ENCODE measurements at places on chromosomes 4 and X.

DNA sequence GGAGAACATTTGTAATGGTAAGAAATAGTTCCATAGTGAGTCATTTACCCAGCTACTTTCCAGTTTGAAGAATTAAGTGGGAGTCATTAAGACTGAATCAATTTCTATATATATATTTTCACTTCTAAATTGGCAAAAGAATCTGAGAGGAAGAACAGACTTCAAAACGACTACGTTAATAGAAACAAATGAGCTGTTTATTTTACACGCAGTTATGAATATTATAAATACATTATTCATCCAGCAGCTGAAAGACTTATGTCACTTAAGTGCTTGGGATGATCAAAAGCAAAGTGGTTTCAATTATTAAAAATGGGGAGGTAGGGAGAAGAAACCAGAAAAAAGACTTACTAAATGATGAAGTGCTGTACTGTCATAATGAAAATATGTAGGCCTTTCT lies 260.5 kb upstream of the DDX53 start:
- no peak for DNase-seq

GRCh38 chr4:110170861-110171260 lies 27.6 kb downstream of the ELOVL6 start:
- no peak for DNase-seq

DNA sequence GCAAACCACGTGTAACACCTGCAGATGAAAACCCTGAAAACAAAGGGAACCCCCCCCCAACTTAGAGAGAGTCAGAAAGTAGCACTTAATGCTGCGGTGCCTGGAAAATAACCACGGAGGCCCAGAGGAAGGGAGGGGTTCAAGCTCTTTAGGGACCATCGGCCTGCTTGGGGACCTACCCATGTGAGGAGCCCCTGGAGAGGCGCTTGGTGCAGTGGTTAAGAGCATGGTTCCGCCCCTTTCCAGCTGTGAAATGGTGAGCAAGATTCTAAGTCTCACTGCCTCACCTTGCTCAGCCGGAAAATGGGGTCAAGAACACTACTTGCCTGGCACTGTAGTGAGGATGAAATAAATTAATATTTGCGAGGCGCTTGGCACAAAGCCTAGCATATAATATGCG lies 13.8 kb downstream of the SLC25A5 start:
- no peak for DNase-seq

DNA sequence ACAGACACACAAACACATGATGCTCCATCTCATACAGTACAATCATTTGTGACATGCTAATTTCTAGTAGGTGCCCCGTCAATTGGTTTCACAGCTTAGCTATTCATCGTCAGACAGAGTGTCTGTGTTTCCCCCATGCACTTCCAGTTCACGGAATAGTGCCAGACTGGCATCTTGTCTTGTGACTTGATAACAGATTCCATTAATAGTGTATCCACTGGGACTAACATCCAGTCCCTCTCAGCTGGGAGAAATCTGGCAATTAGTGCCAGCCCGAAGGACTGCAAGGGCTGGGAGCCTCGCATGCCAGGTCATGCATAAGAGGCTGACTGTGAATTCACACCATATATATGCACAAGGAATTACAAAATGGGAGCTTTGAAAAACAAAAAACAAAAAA lies 20.2 kb upstream of the GATB start:
- no peak for DNase-seq

DNA sequence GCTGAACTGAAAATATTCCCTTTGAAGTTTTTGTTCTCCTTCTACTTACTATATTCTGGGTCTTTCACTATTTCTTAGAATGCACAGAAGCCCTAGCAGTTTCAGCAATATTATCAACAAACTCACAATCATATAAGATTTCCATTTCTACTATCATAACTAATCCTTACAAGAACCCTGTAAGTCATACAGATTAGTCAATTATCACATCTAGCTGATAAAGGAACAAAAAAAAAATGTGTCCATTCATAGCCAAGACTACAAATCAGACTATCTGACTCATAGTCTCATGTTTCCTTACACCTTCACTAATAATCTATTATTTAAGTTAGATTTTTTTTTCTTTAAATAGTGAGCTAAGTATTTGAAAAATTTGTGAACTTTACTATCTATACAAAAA lies 72.5 kb downstream of the LRBA start:
- no peak for DNase-seq

DNA sequence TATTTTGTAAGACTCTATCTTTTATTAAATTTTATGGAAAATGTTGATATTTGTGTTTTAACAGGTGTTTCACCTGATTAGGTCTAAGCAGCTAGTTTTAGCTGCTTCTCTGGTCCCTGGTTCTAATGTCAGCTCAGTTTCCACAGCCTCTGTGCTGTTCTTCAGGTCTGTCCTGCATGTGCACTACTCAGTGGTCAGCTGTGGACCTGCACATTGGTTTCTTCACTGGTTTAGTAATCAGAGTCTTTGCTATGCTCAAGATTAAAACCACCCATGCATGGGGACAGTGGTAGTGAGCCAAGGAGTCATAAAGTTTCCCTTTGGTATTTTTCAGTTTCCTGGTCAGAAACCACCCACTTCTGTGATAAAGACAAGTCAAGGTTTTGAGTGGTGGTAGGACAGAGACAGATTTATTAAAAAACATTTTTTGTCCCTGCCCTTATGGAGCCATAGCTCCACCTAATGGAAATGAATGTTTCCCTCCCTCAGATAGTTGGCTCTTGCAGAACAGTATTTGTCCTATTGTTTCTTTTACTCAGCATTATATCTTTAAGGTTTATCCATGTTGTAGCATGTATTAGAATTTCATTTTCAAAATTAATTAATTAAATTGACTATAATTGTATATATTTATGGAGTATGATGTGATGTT lies 36.8 kb upstream of the VBP1 start:
- DNase-seq: no peak

GRCh38 chr4:177220376-177220775 lies 89.3 kb upstream of the NEIL3 start:
- no peak for DNase-seq

GRCh38 chrX:42696536-42697124 lies 81.3 kb downstream of the PPP1R2C start:
- no peak for DNase-seq

- no peak for DNase-seq
Measured at GRCh38 chrX:123846577-123847038, 13.2 kb upstream of the XIAP start.

DNA sequence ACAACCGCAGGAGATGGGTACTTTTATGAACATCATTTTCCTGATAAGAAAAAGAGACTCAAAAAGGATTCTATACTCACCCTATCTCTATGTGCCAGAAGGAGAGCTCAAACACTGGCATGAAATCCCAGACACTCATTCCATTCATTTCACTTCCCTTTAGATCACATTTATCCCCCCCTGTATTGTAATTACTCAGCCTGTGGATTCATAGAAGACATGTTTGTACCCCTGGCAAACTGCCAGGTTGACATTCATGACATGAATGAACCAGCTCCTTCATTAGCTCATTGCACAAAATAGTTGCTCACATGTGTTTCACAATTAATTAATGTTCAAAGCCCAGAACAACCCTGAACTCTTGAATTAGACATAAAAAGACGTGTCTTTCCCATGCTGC lies 4.9 kb downstream of the SMR3A start:
- DNase-seq: no peak

- no peak for DNase-seq
Measured at GRCh38 chr4:30881985-30882384, 161.8 kb downstream of the PCDH7 start.

Measured in CD8-positive, alpha-beta memory T cell (primary cell).